ENCODE measurements at places on chromosomes 7 and 10. TPM values are rescaled to one million over a fixed set of nuclear protein-coding genes. Genes with fewer than 3 reads are reported as not detected.

The CNNM1 gene
- total RNA-seq: 0.74 TPM

The SMKR1 gene
- not detected for total RNA-seq

The SCIN gene
- 11.6 TPM for total RNA-seq

The SUN3 gene
- not detected for total RNA-seq

The SORBS1 gene
- 120 TPM for total RNA-seq

The JAKMIP3 gene
- 0.36 TPM for total RNA-seq
